ENCODE measurements at places on chromosomes 4 and X.

GRCh38 chrX:129961180-129962083 is 21.0 kb upstream of the BCORL1 start:
- no peak overlapping the region for H3K27ac ChIP-seq
- no peaks in the 10 kb centered on the region for H3K36me3 ChIP-seq
- peak overlapping the region; percentile 65 for H3K4me3 ChIP-seq
- peak; percentile 72 for DNase-seq

GRCh38 chr4:123246085-123246484 is 150.5 kb upstream of the SPRY1 start:
- no peak overlapping the region for H3K27ac ChIP-seq
- H3K4me3 ChIP-seq: no peak overlapping the region
- H3K4me1 ChIP-seq: 0 out of 2 replicates have a peak, but pooled peaks cover 4% of the 10 kb centered on the region

DNA sequence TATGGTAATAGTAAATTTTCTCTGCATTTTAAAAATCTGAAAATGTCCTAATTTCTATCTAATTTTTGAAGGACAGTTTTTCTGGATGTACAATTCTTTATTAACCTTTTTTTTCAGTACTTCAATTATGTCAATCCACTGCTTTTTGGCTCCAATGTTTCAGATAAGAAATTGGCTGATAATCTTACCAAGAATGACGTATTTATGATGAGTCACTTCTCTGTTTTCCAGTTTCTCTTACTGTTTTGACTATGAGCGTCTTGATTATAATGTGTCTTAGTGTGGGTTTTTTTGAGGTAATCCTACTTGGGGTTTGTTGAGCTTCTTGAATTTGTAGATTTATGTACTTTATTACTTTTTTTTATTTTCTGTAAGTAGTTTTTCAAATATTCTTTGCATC is 47.2 kb downstream of the UGT2B11 start:
- H3K4me1 ChIP-seq: peaks cover 6% of the 10 kb centered on the region
- no peak overlapping the region for H3K4me3 ChIP-seq

GRCh38 chr4:122334828-122335227 is 44.0 kb upstream of the ADAD1 start:
- peaks cover 8% of the 10 kb centered on the region for H3K36me3 ChIP-seq
- no peak overlapping the region for H3K4me3 ChIP-seq
- no peak overlapping the region for H3K27ac ChIP-seq
- H3K27me3 ChIP-seq: no peaks in the 10 kb centered on the region

DNA sequence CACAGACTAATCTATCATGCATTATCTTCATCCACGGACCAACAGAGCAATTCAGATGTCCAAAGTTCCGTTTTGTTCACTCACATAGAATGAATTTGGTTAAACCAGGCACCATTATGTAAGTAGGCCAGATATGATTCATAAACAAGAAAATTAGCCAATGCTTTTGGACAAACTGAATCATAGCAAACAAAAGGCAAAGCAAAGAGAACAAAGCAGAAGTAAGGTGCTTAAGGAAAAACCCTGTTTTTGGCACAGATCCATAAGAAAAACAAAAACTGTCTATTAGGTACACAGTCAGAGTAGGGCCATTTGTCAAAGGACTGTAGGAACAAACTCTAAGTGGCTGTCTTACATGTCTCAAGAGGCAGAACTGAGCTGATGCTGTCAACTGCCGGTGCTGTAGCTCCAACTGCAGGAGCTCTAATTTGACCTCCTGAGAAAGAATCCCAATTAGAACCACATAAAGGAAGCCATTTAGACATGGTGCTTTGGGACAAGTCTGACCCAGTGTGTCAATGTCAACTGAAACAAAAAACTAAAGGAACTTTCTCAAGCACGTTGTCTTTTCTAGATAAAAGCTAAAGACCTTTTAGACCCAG is 146.7 kb downstream of the COL25A1 start:
- no peak for DNase-seq
- H3K36me3 ChIP-seq: no peaks in the 10 kb centered on the region
- no peak overlapping the region for H3K4me3 ChIP-seq
- no peaks in the 10 kb centered on the region for H3K4me1 ChIP-seq
- no peaks in the 10 kb centered on the region for H3K27me3 ChIP-seq

DNA sequence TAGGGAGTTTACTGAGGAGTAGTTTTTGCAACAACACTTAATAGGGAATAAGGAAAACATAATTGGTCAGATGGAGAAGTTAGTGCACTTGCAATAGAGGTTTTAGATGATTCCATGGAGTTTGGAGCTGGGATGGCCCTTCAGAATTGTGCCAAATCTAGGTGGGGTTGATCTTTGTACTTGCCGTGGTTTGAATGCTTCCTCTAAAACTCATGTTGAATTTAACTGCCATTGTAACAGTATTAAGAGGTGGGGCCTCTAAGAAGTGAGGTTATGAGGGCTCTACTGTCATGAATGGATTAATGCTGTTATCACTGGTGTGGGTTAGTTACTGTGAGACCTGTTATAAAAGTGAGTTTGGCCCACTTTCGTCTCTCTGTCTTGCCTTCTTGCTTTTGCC is 94.4 kb upstream of the BOD1L1 start:
- H3K27me3 ChIP-seq: no peaks in the 10 kb centered on the region
- H3K27ac ChIP-seq: no peak overlapping the region
- no peak overlapping the region for H3K4me3 ChIP-seq
- no peaks in the 10 kb centered on the region for H3K36me3 ChIP-seq
- no peak for DNase-seq

DNA sequence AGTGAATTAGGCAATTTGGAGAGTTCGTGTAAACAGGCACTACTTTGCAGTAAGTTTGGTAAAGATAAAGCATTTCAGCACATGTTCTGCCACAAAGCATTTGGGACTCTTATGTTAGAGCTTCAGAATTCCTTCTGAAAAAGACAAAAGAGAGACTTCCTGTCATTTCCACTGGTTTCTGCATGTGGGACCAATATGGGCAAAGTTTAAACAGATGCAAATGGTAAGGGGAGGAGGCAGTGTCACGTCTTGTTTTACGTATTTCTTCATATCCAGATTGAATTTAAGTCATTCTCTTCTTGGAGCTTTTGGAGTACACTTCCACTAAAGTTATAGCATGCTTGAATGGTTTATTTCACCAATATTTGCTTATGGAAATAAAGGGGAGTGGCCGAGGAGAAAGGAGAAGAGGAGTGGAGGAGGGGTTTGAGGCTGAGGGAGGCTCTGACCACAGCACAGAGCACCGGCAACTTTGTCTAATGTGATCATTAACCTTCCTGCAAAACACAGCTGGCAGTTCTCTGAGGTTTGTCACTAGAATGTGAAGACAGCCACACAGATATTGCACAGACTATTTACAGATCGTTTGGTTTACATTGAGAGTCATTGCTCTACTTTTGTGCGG is at the start of gene APELA:
Gene APELA (plus strand): TSS at position 479 of the 625 bp plus-strand sequence. CDS start 154 bp downstream, outside the sequence.
- H3K4me3 ChIP-seq: peak within 1 kb of the TSS; percentile 94
- H3K4me1 ChIP-seq: peaks cover 68% of the 10 kb centered on the region
- H3K27ac ChIP-seq: peak within 1 kb of the TSS; percentile 96
- DNase-seq: no peak
- 0 out of 2 replicates have a peak, but pooled peaks cover 8% of the 10 kb centered on the region for H3K36me3 ChIP-seq
- H3K27me3 ChIP-seq: no peaks in the 10 kb centered on the region

DNA sequence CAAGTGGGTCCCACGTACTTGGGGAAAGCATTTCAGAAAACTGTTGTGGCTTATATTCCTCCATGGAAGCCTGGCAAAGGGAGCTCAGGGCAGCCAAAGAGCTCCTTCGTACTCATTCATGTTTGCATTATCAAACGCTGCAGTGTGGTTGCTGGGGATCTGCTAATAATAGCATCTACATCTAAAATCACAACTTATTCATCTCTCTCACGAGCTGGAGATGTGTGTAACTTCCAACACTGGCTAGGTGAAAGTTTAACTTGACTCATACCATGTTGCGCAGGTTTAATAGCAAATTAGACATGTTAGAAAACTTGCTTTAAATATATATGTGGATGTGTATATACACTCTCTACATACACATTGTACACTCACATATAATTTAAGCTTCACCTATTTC is 415.1 kb downstream of the AFF2 start:
- no peaks in the 10 kb centered on the region for H3K27me3 ChIP-seq
- no peaks in the 10 kb centered on the region for H3K36me3 ChIP-seq
- no peak overlapping the region for H3K4me3 ChIP-seq
- no peak for DNase-seq
- H3K27ac ChIP-seq: no peak overlapping the region

DNA sequence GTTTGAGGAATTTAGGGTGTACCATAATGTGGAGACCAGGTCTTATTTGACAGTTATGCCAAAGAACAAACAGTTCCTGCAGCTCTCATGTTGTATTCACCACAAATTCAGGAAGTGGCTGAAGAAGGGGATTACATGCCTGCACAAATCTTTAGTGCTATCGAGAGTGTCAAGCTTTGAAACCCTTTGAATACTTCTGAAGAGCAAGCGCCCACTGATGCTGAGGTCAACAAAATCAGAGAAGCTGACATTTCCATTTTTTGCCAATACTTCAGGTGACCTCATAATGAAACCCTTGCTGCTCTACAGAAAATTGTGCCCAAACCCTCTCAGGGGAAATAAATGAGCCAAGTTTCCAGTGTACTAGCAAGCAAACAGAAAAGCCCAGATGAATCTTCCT is 28.4 kb downstream of the PAK3 start:
- H3K36me3 ChIP-seq: peaks cover 4% of the 10 kb centered on the region
- no peak for DNase-seq
- H3K27ac ChIP-seq: no peak overlapping the region
- H3K4me1 ChIP-seq: peaks cover 5% of the 10 kb centered on the region
- H3K4me3 ChIP-seq: no peak overlapping the region
- H3K27me3 ChIP-seq: no peaks in the 10 kb centered on the region

- peaks cover 38% of the 10 kb centered on the region for H3K36me3 ChIP-seq
- H3K4me3 ChIP-seq: no peak overlapping the region
- H3K27ac ChIP-seq: no peak overlapping the region
- peaks cover 3% of the 10 kb centered on the region for H3K4me1 ChIP-seq
- no peaks in the 10 kb centered on the region for H3K27me3 ChIP-seq
Measured at GRCh38 chrX:150736475-150736874, 43.3 kb downstream of the MTMR1 start.

DNA sequence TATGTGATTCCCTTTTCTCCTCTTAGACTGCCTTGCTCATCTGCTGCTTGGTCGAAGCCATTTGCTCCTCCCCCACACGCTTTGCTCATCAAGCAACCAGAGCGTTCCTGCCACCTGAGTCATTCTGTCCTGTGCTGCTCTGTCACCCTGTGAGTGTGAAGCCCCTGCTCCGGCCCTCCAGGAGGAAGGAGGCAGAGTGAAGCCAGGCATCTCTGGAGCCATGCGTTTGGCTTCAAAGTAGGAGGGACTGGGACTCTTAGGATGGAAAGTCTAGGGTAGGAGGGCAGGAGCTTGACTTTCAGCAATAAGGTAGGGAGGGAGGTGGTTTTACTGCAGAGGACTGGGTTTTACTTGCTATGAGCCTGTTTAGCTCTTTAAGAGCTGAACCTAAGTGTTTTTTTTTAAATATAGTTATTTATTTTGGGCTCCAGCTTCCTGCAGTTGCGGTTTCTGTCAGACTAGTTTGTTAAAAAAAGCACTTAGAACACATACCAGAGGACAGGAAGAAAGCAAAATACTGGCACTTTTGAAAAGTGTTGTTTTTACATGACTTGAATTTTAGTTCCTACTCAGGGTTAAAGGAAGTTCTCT is 63.6 kb downstream of the SPINK2 start:
- peak overlapping the region; percentile 29 for H3K27ac ChIP-seq
- peak; percentile 47 for DNase-seq
- H3K4me3 ChIP-seq: no peak overlapping the region
- no peaks in the 10 kb centered on the region for H3K36me3 ChIP-seq

GRCh38 chrX:154477891-154478477 is 1.1 kb downstream of the LAGE3 start:
- no peak overlapping the region for H3K27ac ChIP-seq
- peaks cover 3% of the 10 kb centered on the region for H3K4me1 ChIP-seq
- DNase-seq: no peak
- peaks cover 2% of the 10 kb centered on the region for H3K27me3 ChIP-seq

- H3K36me3 ChIP-seq: no peaks in the 10 kb centered on the region
- H3K27ac ChIP-seq: no peak overlapping the region
- no peaks in the 10 kb centered on the region for H3K27me3 ChIP-seq
Measured at GRCh38 chr4:130985371-130985770, 1889.4 kb downstream of the C4orf33 start.

DNA sequence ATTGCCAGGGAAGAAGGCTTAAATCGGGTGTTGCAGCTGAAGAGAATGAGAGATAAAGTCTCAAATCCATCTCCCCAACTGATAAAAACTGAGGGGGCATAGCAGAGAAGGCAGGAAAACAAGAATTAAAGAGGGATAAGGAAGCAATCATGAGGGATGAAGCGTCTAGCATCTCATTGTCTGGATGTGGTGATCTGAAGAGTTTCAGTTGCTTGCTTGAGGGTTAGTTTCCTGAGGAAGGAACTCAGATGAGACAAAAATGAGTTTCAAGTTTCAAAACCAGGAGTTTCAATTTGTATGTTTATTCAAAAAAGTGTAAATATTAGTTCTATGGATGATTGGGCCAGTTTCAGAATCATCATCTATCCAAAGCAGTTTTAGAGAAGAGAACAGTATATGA is 496.9 kb downstream of the RAB28 start:
- H3K4me1 ChIP-seq: no peaks in the 10 kb centered on the region
- peaks cover 8% of the 10 kb centered on the region for H3K36me3 ChIP-seq

- H3K27ac ChIP-seq: no peak overlapping the region
- H3K4me1 ChIP-seq: peaks cover 26% of the 10 kb centered on the region
- no peaks in the 10 kb centered on the region for H3K27me3 ChIP-seq
- no peak for DNase-seq
- H3K36me3 ChIP-seq: no peaks in the 10 kb centered on the region
Measured at GRCh38 chr4:150234246-150234645, 156.0 kb downstream of the DCLK2 start.

GRCh38 chrX:2712890-2713840 is 22.1 kb downstream of the CD99 start:
- no peaks in the 10 kb centered on the region for H3K27me3 ChIP-seq
- DNase-seq: no peak
- no peaks in the 10 kb centered on the region for H3K36me3 ChIP-seq
- peaks cover 31% of the 10 kb centered on the region for H3K4me1 ChIP-seq
- no peak overlapping the region for H3K4me3 ChIP-seq

DNA sequence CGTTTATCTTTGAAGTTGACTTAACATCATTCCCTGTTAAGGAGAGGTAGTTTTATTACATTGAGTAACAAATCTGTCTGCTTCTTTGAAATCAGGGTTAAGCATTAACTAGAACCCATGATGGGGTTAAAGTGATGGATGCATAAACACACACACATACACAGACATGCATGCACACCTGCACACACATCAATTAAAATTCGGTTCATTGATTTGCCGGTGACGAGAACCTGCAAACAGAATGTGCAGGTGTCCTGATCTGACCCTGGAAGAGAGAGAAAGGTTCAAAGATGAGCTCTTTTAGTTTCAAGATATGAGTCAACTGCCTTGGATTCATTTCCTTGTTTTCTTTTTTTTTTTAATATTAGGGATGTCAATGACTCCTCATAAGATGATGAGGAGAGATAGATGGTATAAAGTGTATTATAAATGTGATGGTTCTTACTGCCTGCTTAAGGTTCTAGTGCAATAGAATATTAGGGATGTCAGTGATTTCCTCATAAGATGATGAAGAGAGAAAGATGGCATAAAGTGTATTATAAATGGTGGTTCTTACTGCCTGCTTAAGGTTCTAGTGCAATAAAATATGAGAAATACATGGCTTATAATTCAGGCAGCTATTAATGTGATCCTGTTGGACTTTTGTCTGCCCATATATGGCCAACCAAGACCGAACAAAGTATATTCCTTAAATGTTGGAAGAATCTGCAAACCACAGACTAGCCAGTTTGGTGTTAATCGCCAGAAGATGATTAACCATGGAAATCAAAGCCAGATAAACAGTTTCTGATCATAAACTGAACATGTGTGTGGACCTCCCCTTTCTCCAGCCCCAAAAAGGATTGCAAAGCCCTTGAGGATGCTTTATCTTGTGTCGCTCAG is 14.1 kb upstream of the CD99 start:
- no peaks in the 10 kb centered on the region for H3K27me3 ChIP-seq
- H3K27ac ChIP-seq: no peak overlapping the region

GRCh38 chr4:90127706-90128345 is 632 bp downstream of the CCSER1 start:
- H3K27ac ChIP-seq: no peak overlapping the region
- peak; percentile 36 for DNase-seq
- H3K36me3 ChIP-seq: no peaks in the 10 kb centered on the region
- H3K4me1 ChIP-seq: peaks cover 28% of the 10 kb centered on the region
